ENCODE measurements at places on chromosomes 5 and 9.

DNA sequence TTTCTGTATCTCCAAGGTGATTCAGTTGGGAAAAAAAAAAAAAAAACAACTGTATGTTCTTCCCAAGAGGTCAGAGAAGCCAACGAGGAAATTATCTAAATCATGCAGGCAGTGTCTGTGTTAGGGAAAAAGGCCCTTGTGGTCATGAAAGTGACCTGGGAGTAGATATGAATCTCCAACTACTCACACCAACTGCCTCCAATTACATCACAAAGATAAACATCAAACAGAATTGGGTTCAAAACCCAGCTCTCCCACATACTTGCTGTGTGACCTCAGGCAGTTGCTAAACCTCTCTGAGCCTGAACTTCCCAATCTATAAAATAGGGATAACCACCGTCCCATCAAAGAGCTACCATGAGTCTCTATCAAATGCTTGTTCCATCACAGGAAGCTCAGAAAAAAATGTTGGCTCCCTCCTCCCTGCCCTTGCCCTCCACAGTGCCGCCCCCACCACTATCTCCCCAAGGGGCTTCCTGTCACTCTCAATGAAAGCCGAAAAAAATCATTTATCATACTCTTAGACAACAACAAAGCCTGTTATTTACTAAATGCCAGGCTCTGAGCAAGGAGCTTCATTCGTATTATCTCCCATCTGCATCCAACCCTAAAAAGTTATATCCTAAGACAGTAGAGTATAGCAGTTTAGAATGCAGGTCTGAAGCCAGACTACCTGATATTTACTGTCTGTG is 42.9 kb downstream of the CDK5RAP2 start:
- no peak for DNase-seq

DNA sequence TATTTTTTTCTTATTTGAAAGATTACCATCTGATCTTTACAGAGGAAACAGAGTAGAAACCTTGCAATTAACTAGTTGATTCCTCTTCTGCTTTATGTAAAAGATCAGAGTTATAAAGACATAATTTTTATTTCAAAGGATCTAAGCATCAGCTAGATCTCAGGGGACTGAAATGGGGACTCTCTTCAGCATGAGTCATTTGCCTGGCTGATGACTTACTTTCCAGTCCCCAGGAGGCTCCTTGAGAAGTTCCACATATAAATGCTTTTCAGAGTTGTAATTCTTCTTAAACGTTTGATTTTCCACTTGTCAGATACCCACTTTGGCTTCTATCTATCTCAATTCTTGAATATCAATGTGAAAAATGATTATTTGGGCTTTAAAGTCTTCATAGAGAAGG is 389.4 kb downstream of the RAB3C start:
- DNase-seq = no peak

GRCh38 chr5:96936431-96937320 is 796 bp downstream of the LNPEP start:
- DNase-seq = no peak

- DNase-seq = no peak
These were observed 9.0 kb downstream of the BRD9 start for GRCh38 chr5:883475-884181.

GRCh38 chr5:68252673-68253623 is 37.4 kb downstream of the PIK3R1 start:
- DNase-seq = no peak

GRCh38 chr5:170427672-170428236 is 38.6 kb upstream of the KCNMB1 start:
- DNase-seq = peak; percentile 3

GRCh38 chr5:32779754-32780415 is 68.8 kb downstream of the NPR3 start:
- DNase-seq = no peak

DNA sequence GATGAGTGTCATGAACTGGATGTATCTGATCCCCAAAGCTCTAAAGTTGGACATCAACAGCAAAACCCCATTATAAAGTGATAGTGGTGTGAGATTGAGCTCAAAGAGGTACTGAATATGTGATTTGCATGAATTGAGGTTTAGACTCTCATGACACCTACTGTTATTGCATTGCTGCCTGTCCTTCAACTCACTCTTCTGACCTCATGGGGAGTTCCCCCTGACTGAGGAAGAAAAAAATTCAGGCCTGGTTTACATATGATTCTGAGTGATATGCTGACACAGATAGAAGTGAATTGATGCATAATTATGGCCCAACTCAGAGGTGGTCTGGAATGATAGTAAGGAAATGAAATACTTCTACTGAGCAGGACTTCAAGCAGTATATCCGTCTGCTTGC is 76.2 kb upstream of the CHD1 start:
- no peak for DNase-seq

All from SK-N-MC (cell line).